Common myeloid progenitor, CD34-positive (primary cell): ENCODE measurements at places on chromosomes 7 and 10.
A peak's percentile ranks its signal among the peaks of the same experiment; 100 is the strongest.

GRCh38 chr10:71761105-71761511 is 12.2 kb downstream of the VSIR start:
- DNase-seq = no peak

- DNase-seq = peak; percentile 5
Observed at GRCh38 chr7:55629051-55629677, 56.9 kb upstream of the VOPP1 start.

GRCh38 chr7:112225006-112225405 is 18.5 kb downstream of the ZNF277 start:
- DNase-seq = no peak

GRCh38 chr10:110919971-110920881 is 822 bp downstream of the SHOC2 start:
- DNase-seq = peak; percentile 76

- DNase-seq = no peak
Observed at GRCh38 chr10:125462845-125463244, 220.1 kb downstream of the TEX36 start.

GRCh38 chr10:100730725-100731406 is 14.5 kb upstream of the PAX2 start:
- DNase-seq = peak; percentile 82

GRCh38 chr7:22589641-22590201 is 89.7 kb upstream of the STEAP1B start:
- no peak for DNase-seq

DNA sequence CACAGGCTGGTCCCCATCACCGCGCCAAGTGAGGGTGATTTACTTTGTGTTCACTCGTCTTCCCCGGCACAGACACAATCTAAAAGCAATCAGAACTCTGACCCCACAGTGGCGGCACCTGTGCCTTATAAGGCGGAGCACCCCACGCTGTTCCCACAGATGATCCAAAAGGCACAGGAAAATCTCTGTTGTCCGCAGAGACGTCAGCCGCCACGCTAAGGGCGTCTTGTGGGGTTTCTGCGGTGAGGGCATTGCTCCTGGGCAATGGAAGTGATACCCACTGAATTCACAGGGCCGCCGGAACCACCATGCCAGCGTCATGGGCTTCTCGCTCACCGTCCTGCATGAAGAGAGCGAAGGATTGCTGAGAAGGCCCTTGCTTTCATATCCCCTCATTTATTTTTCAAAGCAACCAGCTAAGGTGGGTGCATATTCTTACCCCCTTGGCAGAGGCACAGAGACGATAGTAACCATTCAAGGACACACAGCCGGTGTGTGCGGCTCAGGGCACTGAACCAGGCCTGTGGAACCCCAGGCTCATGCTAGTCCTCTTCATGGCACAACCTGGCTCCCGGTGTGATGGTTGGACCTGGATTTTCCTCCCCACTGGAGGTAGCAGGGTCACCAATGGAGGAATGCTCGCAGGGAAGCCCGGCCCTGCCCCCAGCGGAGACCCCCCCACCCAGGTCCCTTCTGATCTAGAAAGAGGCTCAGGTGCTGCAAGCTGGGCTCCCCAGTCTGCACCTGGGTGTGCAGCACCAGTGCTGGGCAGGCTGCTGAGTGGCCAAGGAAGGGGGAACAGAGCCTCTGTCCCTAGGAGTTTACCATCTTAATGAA is 279.0 kb downstream of the TCERG1L start:
- no peak for DNase-seq

DNA sequence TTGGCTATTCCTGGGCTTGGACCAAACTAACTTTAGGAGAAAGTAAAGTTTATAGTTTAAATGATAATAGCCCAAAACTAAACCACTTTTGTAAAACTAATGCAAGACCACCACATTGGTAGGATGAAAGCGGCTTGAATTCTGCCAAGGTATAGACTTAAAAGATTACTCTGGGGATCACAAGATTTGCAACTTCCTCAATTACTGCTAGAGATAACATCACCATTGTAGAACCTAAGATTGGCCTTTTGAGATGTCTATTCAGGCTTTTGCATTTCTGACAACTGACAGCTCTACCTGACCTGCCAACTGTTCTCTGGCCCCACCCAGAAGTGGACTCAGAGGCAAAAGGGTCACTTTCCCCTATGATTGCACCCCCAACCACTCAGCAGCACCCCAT is 162.4 kb downstream of the TNS3 start:
- DNase-seq = peak; percentile 2

DNA sequence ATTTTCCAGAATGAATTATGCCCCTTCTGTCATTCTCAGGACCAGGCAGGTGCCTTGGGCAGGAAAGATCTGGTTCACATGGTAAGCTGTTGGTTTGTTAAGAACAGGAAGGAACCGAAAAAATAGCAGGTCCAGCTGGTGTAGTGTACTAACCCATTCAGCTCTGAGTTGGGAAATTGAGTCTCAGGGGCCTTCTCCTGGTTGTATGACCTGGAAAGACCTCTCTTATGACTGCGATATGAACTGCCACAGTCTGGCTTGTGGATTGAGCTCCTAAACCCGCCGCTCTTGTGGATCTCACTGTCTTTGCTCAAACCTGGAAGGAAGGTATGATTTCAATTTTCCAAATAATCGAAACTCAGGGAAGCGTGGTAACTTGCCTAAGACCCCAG is 4.5 kb downstream of the LRIT1 start:
- no peak for DNase-seq

GRCh38 chr10:91598211-91598977 is 34.5 kb downstream of the PPP1R3C start:
- DNase-seq = no peak

DNA sequence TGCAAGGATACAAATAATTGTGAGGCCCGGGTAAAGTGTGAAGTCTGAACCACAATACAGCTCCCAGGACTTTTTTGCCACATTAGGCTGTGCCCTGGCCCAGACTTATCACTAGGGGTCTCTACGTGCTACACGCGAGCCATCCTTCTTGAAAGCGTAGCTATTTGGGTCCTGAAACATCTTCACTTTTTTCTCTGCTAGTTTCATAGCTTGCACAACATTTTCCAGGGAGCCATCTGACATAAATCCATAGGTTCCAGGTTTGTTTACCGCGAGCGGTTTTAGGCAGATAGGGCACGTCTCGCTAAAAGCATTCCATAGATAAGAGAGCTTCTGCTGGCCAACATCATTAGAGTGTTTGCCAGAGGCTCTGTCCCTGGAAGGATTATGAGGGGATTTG is 226.5 kb downstream of the RPS24 start:
- no peak for DNase-seq

DNA sequence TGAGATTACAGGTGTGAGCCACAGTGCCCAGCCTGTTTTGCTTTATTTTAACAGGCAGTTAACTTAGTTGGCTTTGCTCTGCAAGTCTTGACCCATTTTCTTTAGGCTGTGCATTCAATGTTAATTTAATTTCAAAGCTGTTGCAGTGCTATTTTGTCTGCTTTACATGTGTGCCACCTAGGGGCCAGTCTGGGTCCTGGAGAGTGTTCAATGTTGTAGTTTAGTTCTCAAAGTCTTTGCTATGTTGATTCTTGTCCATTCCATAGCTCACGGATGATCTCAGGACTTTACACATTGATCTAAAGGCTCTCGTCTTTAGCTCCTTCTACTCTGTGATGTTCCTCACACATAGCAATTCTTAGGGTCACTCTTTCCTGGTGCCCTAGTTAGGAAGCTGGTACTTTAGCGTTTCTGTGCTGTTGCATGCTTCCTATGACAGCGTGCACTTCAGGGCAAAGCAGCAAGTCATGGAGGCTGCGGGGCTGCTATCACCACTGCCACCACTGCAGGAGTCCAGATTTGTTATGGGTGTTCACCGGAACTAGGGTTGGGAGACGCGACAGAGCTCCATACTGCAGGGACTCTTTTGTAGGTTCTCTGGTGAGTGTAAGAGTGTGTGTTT is 16.4 kb upstream of the ABCA13 start:
- no peak for DNase-seq

GRCh38 chr10:101567165-101568006 is 20.7 kb downstream of the POLL start:
- DNase-seq = peak; percentile 28

GRCh38 chr7:2512713-2513112 is 6.9 kb upstream of the LFNG start:
- DNase-seq = no peak

DNA sequence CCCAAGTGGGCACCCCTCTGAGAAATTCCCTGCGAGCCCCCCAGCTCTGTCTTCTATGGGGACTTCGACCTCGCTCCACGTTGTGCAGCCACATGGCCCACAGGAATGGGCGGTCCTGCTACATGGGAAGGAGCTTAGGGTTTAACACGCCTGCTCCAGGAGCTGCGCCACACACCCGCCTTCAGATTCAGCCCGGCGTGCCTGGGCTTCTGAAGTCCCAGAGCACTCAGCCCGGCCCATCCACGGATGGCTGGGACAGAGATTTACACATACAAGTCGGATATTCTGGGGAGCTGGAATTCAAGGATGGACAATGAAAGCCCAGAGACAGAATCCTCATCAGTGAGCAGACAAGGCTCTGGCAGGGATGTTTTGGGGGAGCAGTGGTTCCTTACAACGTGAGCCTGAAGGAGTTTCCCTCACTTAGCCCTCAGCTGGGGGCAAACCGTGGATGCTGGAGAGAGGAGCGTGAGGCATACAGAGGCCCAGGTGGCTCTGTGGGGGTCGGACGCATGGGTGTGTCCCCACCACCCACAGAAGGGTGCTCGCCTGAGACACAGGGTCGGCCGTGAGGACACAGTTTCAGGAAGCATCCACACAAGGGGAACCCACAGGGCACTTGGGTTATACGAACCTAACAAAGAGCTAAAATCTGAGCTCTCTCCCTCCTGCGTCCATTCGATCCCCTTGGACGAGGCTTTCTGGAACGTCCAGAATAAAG is 372.9 kb downstream of the DNAJB6 start:
- no peak for DNase-seq

GRCh38 chr7:128322040-128322643 is 21.6 kb downstream of the RBM28 start:
- DNase-seq = peak; percentile 70

GRCh38 chr10:29811751-29812427 is 177.1 kb upstream of the SVIL start:
- peak; percentile 90 for DNase-seq

DNA sequence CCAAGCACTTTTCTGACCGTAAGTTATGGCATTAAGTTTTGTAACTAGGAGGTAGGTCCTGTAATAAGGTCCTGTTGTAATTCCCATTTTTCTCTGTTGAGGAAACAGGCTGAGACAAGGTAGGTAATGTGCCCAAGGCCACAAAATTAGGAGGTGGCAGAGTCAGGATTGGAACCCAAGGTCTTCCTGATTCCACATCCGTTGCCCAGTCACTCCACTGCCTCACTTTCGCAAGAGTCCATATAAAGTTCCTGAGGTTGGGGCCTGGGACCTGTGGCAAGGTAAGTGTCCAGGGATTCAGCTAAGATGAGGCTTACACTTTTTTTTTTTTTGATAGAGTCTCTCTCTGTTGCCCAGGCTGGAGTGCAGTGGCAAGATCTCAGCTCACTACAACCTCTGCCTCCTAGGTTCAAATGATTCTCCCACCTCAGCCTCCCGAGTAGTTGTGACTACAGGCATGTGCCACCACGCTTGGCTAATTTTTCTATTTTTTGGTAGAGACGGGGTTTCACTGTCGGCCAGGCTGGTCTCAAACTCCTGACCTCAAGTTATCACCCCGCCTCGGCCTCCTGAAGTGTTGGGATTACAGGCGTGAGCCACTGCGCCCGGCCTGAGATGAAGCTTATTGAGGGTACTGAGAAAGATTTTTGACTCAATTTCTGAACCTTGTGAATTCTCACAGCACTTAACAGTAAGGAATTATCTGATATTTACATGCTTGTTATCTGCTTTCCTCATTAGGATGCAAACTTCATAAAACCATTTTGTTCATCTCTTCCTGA is 20.3 kb upstream of the GNA12 start:
- no peak for DNase-seq

GRCh38 chr10:130354976-130355795 is 219.0 kb downstream of the GLRX3 start:
- DNase-seq = no peak

DNA sequence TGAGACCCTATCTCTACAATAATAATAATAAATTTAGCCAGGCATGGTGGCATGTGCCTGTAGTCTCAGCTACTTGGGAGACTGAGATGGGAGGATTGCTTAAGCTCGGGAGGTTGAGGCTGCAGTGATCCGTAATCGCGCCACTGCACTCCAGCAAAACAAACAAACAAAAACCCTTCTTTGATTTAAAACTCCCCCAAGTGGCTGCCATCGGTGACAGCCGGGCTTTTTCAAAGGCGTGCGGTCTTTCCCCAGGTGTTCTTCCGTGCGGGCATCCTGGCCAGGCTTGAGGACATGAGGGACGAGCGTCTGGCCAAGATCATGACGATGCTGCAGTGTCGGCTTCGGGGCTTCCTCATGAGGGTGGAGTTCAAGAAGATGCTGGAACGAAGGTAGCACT is 1.9 kb upstream of the MYH16 start:
- no peak for DNase-seq

DNA sequence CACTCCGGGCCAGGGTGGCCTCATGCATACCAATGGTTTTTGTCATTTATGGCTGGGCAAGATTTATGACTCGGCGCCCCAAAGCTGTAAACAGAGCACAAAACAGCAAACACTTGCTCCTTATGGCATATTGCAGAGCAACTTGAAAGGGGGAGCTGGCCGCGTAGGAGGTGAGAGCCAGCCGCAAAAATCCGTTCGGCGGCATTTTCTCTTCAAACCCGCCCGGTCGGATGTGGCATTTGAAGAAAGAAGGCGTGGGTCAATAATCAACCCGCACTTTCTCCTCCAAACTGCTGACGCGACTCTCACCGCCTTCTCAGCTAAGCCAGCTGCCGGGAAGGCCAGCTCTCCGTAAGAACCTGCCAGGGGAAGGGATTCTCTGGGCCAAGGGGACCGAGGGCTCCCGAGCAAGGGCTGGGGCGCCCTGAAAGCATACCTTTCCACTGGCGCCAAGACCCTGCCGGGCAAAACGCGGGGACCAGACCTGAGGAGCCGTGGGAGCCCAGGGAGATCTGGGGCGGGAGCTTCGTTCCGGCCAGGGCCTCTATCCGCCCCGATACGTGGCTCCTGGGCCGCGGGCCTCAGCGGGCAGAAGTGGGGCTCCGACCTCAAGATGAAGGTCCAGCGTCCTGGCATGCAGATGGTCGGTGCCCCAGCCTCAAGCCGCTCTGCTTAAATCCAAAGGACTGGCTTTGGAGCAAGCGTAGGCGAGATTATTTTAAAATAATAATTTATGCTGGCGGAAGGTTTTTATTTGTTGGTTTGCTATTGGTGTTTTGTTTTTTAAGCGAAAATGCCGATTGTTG is 12.9 kb upstream of the HOXA2 start:
- DNase-seq = no peak

DNA sequence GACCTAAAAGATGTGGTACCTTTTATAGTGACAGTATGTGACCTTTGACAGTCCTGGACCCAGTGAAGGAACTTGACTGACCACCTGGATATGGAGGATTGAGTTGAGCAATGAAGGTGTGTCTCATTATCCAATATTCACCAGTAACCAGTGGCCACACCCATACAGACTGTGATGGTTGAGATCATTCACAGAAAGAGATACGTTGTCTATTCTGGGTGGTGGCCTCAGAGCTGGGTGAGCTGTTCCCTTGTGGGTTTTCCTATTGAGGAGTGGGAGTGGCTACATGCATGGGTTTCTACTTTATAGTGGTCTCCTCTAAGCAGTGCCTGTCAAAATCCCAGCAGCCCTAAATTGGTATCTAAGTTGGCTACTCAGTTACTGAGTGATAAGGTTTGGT is 507.4 kb downstream of the SORCS3 start:
- no peak for DNase-seq

- DNase-seq = no peak
Observed at GRCh38 chr10:46236941-46237681, 49.7 kb upstream of the ANTXRL start.

- no peak for DNase-seq
Observed at GRCh38 chr7:2781636-2782035, 62.5 kb downstream of the GNA12 start.

GRCh38 chr10:30359373-30360206 is 10.5 kb upstream of the MTPAP start:
- peak; percentile 64 for DNase-seq
